ENCODE measurements at places on chromosomes 4 and X.

GRCh38 chrX:40827331-40827730 lies 92.0 kb upstream of the MED14 start:
- H3K27ac ChIP-seq: no peak overlapping the region
- no peaks in the 10 kb centered on the region for H3K4me1 ChIP-seq
- no peaks in the 10 kb centered on the region for H3K36me3 ChIP-seq
- H3K4me3 ChIP-seq: no peak overlapping the region

GRCh38 chr4:112664611-112665010 lies 27.7 kb downstream of the LARP7 start:
- no peak for DNase-seq
- no peak overlapping the region for H3K27ac ChIP-seq
- no peaks in the 10 kb centered on the region for H3K27me3 ChIP-seq

DNA sequence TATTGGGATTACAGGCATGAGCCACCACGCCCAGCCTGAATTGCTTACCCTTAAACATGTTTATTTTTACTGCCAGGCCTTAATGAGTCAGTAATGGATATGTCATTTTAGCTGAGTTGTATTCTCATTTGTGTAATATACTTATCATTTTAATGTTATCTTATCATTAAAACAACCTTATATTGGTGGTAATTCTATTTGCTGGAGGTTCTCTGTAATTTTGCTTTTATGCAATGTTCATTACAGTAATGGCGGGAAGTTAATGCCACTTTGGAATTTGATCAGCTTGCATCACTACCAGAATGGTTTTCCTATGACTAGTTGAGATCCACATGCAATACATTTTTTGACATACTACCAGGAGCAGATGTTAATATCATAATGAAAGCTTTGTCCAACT lies 6.3 kb upstream of the PGAM4 start:
- H3K4me3 ChIP-seq: no peak overlapping the region
- H3K27me3 ChIP-seq: no peaks in the 10 kb centered on the region

DNA sequence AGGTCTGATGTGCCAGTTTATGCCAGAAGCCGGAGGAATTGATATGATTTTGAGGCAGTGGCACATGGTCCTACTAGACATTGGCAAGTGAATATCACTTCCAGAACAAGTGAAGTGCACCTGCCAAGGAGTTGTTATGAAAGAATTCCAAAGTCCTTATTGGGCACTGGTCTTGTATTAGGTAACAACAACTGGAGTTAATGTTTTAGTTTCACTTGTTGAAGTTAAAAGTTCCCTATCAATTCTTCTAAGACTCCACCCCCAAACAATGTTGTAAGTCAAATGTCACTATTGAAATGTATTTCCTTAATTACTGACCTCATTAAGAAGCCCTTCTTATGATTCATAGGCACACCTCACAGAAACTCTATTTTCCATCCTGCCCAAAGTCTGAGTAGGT lies 3.1 kb downstream of the TET2 start:
- H3K27me3 ChIP-seq: no peaks in the 10 kb centered on the region
- no peak overlapping the region for H3K27ac ChIP-seq

GRCh38 chrX:138775517-138775916 lies 64.0 kb upstream of the FGF13 start:
- no peak overlapping the region for H3K4me3 ChIP-seq
- H3K27ac ChIP-seq: no peak overlapping the region
- H3K4me1 ChIP-seq: no peaks in the 10 kb centered on the region
- peak; percentile 41 for DNase-seq
